Left kidney (tissue), 8 donors: ENCODE measurements at places on chromosomes 2 and 18. TPM values are rescaled to one million over a fixed set of nuclear protein-coding genes. Genes with fewer than 3 reads are reported as not detected.

Gene GCA
- 32.7 TPM for polyA plus RNA-seq

GRCh38 chr2:168343586-168343985 is 96.2 kb upstream of the STK39 start:
- no peak for DNase-seq

- DNase-seq = no peak
Observed at GRCh38 chr18:39225373-39225772, 1659.8 kb upstream of the CELF4 start.

- no peak for DNase-seq
Observed at GRCh38 chr2:156486147-156486546, 50.0 kb downstream of the GPD2 start.

DNA sequence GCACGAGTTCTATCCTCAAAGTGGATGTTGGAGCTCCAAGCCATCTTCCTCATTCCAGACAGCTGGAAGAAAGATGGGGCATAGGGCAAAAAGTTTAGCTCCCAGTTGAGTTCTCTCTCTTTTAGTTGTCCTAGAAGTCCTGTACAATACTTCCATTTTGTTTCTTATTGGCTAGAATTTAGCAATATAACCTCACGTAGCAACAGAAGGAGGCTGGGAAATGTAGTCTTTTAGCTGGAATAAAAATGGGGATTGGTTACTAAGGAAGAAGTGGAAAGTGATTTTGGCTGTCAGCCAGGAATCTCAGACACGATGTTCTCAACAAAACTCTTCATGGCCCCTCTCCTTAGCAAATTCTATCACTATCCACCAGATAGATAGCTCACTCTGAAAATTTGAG is 79.9 kb downstream of the PLCL1 start:
- DNase-seq = no peak

- DNase-seq = no peak
Observed at GRCh38 chr2:33388996-33389395, 87.5 kb upstream of the RASGRP3 start.
